DMS53 (cell line): ENCODE measurements at places on chromosomes 2 and 18.

DNA sequence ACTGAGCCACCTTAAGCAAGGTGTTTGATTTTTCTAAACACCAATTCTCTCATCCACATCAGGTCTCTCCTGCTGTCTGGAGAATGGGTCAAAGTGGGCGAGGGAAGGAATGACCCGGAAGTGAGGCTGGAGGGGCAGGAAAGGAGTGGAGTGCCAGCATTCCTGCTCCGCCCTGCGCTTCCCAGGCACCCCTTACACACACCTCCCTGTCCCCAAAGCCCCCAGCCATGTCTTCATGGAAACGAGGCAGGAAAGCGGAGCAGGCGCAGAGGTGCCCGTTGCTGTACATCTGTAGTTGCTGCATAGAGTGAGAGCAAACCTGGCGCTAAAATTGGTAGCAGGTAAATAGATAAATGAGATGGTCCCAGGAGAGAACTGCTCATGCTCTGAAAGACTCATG lies 27.2 kb upstream of the NT5DC4 start:
- DNase-seq = no peak

- no peak for DNase-seq
Observed at GRCh38 chr2:152475982-152476381, 141.0 kb downstream of the FMNL2 start.

GRCh38 chr2:218329826-218330593 lies 26.6 kb upstream of the CATIP start:
- no peak for DNase-seq

- peak; percentile 86 for DNase-seq
Observed at GRCh38 chr2:164705412-164706167, 84.3 kb upstream of the GRB14 start.

DNA sequence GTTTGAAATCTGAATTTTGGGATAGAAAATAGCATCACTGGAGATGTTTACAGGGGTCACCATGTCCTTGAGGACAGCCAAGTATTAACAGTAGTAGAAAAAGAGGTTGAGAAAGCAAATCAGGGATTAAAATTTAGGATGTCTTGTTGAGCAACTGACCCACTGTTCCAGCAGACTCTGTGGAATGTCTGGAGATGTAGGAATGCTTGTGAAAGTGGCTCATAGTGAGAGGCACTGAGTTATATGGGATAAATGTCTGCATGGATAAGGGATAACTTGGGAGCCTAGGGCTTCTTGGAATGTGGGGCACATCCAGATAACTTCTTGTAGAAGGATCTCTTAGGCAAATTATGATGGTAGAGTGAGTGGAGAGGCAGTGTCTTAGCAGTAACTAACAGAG lies 495.0 kb downstream of the TMX3 start:
- DNase-seq = no peak

DNA sequence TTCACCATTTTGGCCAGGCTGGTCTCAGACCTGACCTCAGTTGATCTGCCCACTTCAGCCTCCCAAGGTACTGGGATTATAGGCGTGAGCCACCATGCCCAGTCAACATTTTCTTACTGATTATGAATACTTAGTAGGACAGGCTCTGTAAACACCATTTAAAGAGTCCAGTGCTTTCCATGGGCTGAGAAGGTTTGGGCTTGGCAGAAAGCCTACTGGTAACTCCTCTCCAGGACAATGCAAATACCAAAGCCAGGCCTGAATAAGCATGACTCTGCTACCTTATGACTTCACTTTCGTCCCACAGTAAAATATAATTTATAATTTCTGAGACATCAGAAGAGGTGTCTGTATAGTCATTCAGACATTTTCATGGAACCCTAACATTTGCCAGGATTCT lies 60.2 kb upstream of the FAM117B start:
- no peak for DNase-seq

GRCh38 chr2:235803028-235803427 lies 309.2 kb downstream of the AGAP1 start:
- no peak for DNase-seq

DNA sequence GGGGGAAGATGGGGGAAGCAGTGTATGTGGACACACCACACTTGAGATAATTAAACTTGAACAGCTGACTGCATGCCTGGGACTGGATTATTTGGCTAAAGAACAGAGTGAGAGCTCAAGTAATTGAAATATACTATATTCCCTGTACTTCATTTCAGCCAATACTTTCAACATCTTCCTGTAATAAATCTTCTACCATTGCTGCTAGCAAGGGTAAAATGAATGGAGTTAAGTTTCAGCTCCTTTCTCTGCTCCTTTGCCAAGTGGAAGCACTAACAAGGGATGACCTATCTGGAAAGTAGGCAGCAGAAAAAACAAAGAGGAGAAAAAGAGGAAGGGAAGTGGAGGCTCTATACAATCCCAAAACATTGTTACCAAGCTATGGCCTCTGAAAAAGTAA lies 50.9 kb downstream of the MMADHC start:
- no peak for DNase-seq
